Activated CD4-positive, alpha-beta memory T cell treated with anti-CD3 and anti-CD28 coated beads, Interleukin-2, amount 10 ng/mL, durations not matched to agents 7 days and 5 days (primary cell): ENCODE measurements at places on chromosomes 6 and 20. TPM values are rescaled to one million over a fixed set of nuclear protein-coding genes. Genes with fewer than 3 reads are reported as not detected.
A peak's percentile ranks its signal among the peaks of the same experiment; 100 is the strongest.

DNA sequence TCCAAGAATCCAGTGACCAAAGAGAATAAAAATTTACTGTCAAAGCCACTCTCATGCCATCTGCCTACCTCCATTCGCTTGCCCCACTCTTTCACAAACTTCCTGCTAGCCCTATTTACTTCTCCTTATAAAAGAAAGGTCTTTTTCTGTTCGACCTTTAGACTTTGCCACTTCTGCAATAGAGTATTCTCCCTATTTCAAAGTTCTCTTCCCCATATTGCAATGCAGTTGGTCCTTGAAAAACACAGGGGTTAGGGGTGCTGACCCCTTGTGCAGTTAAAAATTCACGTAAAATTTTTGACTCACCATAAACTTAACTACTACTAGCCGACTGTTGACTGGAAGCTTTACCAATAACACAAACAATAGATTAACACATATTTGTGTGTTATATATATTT lies 15.0 kb downstream of the CCN2 start:
- H3K4me3 ChIP-seq = no peak overlapping the region
- no peak overlapping the region for H3K27ac ChIP-seq
- no peaks in the 10 kb centered on the region for H3K4me1 ChIP-seq
- peaks cover 8% of the 10 kb centered on the region for H3K27me3 ChIP-seq
- H3K36me3 ChIP-seq = no peaks in the 10 kb centered on the region
- DNase-seq = no peak

GRCh38 chr20:17797161-17797560 lies 97.4 kb downstream of the BANF2 start:
- no peak for DNase-seq
- no peak overlapping the region for H3K27ac ChIP-seq
- H3K4me1 ChIP-seq = no peaks in the 10 kb centered on the region

The DIDO1 gene
- 62.2 TPM for total RNA-seq

DNA sequence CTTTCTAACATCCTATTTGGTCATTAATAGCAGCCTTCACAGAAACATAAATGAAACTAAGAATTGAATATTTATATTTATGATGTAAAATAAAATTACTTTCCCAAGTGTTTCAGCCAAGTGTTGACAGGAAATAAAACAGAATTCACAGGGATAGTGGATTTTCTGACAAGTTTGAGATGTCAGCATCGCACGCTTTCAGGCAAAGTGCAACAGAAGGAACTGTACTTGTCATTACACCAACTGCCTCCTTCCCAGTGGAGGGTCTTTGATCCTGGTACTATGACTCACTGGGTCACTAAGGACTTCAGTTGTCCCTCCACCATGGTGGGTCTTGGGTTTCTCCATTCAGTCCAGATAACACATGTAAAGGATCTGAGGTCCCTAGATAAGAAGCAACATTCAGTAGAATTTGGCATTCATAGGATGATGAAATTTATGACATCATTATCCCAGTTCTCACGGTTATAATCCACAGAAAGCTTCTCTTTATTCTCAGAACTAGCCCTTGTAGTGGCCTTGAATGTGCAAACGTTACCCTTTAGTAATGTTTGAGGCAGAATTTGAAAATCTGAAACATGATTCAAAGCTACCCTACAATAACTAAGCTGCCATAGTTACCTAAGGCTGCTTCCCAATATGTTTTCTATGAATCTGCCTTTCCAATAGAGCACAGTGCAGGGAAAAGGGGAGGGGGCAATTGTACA lies 3.8 kb upstream of the TNFAIP3 start:
- DNase-seq = no peak
- peaks cover 8% of the 10 kb centered on the region for H3K36me3 ChIP-seq
- no peak overlapping the region for H3K27ac ChIP-seq
- H3K4me3 ChIP-seq = no peak overlapping the region

DNA sequence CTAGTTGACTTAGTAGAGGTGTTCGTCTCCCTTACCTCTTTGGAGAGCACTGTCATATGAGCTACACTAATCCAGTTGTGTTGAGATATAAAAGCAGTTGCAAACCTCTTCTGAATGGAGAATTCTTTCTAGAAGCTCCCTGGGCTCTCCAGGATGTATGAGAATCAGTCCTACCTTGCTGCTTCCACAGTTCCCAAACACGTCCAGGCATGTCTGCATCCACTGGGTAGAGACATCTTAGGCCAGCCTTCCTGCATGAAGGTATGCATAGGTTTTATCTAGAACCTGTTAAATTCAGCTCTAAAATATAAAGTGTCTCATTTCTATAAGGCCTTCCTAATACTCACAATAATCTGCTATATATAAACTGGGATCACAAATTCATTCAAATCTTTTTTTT lies 297.7 kb downstream of the CDC5L start:
- H3K36me3 ChIP-seq = peaks cover 16% of the 10 kb centered on the region
- DNase-seq = no peak
- H3K27me3 ChIP-seq = peaks cover 2% of the 10 kb centered on the region
- H3K27ac ChIP-seq = no peak overlapping the region

GRCh38 chr6:26452631-26453235 lies 5.0 kb upstream of the BTN2A1 start:
- H3K4me3 ChIP-seq = no peak overlapping the region
- no peak overlapping the region for H3K27ac ChIP-seq
- peaks cover 51% of the 10 kb centered on the region for H3K36me3 ChIP-seq
- no peaks in the 10 kb centered on the region for H3K27me3 ChIP-seq
- DNase-seq = no peak

DNA sequence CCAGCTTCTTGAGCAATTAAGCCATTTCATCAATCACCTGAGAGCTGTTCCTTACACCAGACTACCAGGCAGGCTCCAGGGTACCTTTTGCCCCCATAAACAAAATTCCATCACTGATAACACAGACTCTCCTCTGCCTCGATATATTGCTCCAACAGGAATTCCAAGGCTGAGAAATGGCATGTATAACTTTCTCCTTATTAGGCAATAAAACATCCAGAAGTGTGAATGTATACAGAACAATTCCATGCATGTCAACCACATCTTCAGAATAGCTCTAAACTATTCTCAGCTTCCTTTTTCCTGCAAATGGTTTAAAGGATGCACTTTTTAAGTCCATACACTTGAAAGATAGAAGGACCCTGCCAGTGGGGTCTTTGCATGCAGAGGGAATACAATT lies 73.8 kb downstream of the EDN3 start:
- no peaks in the 10 kb centered on the region for H3K36me3 ChIP-seq
- H3K4me3 ChIP-seq = no peak overlapping the region
- H3K27me3 ChIP-seq = peaks cover 20% of the 10 kb centered on the region
- H3K4me1 ChIP-seq = no peaks in the 10 kb centered on the region
- DNase-seq = no peak

DNA sequence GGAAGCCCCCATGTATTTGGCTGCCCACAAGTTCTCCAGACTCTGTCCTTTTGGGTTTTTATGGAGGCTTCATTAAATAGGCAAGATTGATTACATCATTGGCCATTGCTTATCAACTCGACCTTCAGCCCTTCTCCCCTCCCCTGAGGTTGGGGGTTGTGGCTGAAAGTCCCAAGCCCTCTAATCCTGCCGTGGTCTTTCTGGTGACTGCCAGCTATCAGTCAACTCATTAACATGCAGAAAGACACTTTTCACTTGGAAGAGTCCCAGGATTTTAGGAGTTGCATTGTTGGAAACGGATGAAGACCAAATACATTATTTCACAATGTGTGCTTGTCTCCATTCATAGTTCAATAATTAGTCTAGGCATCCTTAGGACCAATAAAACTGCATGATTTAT lies 9.5 kb downstream of the CDC5L start:
- peaks cover 23% of the 10 kb centered on the region for H3K4me1 ChIP-seq
- no peak overlapping the region for H3K4me3 ChIP-seq
- no peak for DNase-seq
- H3K36me3 ChIP-seq = peaks cover 77% of the 10 kb centered on the region

DNA sequence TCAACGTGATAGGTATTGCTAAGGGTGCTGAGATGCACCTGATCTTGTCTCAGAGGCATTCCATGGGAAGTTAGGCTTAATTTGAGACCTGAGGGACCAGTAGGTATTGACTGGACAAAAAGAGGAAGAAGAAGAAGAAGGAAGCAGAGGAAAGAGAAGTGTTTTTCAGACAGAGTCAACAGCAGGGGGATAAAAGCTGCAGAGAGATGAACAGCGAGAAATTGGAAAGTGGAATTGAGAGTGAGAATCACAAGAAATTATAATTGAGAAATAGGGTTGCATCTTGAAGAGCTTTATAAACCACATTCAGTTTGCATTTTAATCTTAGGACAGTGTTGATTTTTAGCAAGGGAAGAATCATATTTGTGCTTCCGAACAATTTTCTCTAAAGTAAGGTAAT lies 254.0 kb downstream of the CD83 start:
- no peak overlapping the region for H3K4me3 ChIP-seq
- peaks cover 20% of the 10 kb centered on the region for H3K4me1 ChIP-seq

GRCh38 chr20:23047001-23047737 lies 2.3 kb downstream of the THBD start:
- H3K27me3 ChIP-seq = peaks cover 62% of the 10 kb centered on the region
- H3K27ac ChIP-seq = no peak overlapping the region
- H3K4me1 ChIP-seq = peaks cover 9% of the 10 kb centered on the region
- no peak for DNase-seq
- H3K36me3 ChIP-seq = no peaks in the 10 kb centered on the region

The GMDS gene
- 23.7 TPM for total RNA-seq

The GFOD1 gene
- 3.0 TPM for total RNA-seq

The LINC00237 gene
- not detected for total RNA-seq

The FHL5 gene
- not detected for total RNA-seq

DNA sequence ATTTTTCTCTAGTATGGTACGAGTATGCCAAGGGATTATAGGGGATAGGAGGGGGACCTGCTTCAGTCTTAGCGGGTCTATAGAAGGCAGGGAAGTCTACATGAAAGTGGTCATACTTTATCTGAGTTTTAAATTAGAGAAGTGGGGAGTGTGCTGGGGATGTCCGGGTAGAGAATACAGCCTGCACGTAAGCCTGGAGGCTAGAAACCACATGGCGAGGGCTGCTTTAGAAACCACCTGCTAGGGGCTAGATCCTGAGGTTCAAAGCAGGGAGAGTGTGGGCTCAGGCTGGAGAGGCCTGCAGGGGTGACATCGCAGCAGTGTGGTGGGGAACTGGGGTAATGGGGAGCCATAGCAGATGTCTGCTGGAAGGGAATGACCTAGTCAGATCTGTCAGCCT lies 85.2 kb downstream of the VEGFA start:
- H3K27ac ChIP-seq = no peak overlapping the region
- DNase-seq = no peak
- no peaks in the 10 kb centered on the region for H3K36me3 ChIP-seq
- no peak overlapping the region for H3K4me3 ChIP-seq
- no peaks in the 10 kb centered on the region for H3K27me3 ChIP-seq

- H3K27ac ChIP-seq = no peak overlapping the region
- DNase-seq = no peak
- H3K36me3 ChIP-seq = no peaks in the 10 kb centered on the region
- H3K27me3 ChIP-seq = no peaks in the 10 kb centered on the region
These were observed 466.5 kb downstream of the MMUT start for GRCh38 chr6:48996461-48997119.

- H3K36me3 ChIP-seq = no peaks in the 10 kb centered on the region
- H3K4me1 ChIP-seq = no peaks in the 10 kb centered on the region
- H3K4me3 ChIP-seq = no peak overlapping the region
These were observed 207.8 kb downstream of the OTOR start for GRCh38 chr20:16955971-16956370.

DNA sequence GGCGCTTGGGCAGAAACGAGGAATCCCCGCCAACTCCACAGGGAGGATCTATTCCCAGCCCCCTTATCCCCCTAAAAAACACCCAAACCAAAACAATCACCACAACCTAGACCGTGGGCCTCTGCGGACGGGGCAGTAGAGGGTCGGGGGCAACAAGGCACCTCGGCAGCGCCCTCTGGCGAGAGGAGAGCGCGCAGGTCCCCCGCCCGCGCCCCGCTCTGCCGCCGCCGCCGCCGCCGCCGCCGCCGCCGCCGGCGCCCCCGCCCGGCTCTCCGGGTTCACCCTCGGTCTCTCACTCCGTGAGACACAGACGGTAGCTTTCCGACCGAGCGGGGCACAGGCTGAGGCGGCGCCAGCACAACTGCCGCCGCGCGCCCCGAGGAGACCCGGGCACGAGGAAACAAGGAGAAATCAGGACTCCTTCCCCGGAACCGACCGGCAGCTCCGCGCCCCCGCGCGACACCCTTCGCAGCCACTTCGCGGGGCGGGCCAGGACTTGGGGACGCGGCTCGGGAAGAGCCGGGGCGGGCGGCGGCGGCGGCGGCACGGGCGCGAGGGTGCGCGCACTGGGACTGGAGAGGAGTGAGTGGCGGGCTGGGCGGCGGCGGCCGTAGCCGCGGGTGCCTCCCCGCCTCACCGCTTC lies at the start of gene SLC35F1:
TSS of gene SLC35F1 (plus strand) at position 307 of the 643 bp plus-strand sequence.
- DNase-seq = peak; percentile 21
- no peaks in the 10 kb centered on the region for H3K36me3 ChIP-seq
- H3K4me3 ChIP-seq = peak within 1 kb of the TSS; percentile 41

The IL17F gene
- 12.6 TPM for total RNA-seq

- no peaks in the 10 kb centered on the region for H3K27me3 ChIP-seq
- H3K36me3 ChIP-seq = no peaks in the 10 kb centered on the region
- no peak overlapping the region for H3K27ac ChIP-seq
These were observed 61.4 kb downstream of the RFPL4B start for GRCh38 chr6:112408522-112408921.

GRCh38 chr20:4814696-4815252 lies 93.1 kb downstream of the PRND start:
- peak overlapping the region; percentile 96 for H3K4me3 ChIP-seq
- peaks cover 81% of the 10 kb centered on the region for H3K36me3 ChIP-seq
- H3K27ac ChIP-seq = peak overlapping the region; percentile 98
- DNase-seq = peak; percentile 67

DNA sequence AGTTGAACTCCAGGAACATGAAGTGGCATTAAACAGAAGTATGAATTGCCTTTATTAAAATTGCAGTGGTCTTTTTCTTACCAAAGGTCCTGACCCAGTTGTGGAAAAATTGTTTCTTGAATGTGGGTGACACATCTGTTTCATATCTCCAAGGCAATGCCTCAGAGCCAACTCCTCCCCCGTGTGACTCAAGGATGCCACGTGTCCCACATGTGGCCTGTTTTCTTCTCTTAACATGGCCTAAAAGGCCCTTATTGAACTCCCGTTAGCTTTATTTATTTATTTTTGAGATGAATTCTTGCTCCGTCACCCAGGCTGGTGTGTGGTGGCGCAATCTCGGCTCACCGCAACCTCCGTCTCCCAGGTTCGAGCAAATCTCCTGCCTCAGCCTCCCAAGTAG lies 128.4 kb upstream of the ESR1 start:
- no peak overlapping the region for H3K27ac ChIP-seq
- H3K27me3 ChIP-seq = peaks cover 8% of the 10 kb centered on the region
- no peaks in the 10 kb centered on the region for H3K36me3 ChIP-seq
- H3K4me3 ChIP-seq = no peak overlapping the region

- no peak for DNase-seq
- H3K27me3 ChIP-seq = no peaks in the 10 kb centered on the region
- H3K4me3 ChIP-seq = no peak overlapping the region
- no peaks in the 10 kb centered on the region for H3K4me1 ChIP-seq
- no peak overlapping the region for H3K27ac ChIP-seq
These were observed 651.8 kb downstream of the COL12A1 start for GRCh38 chr6:74554041-74554440.
